ENCODE measurements at places on chromosomes 12 and 14. TPM values are rescaled to one million over a fixed set of nuclear protein-coding genes. Genes with fewer than 3 reads are reported as not detected.

TMEM253 gene
- total RNA-seq: not detected

LTB4R gene
- total RNA-seq: 0.98 TPM

NGB gene
- total RNA-seq: not detected

SRRM4 gene
- total RNA-seq: not detected

ABCD2 gene
- total RNA-seq: 0.08 TPM

VTI1B gene
- 72.1 TPM for total RNA-seq

HNF1A gene
- total RNA-seq: not detected

GPD1 gene
- total RNA-seq: 0.27 TPM

KCNA1 gene
- total RNA-seq: not detected

KITLG gene
- 12.5 TPM for total RNA-seq

SMOC1 gene
- total RNA-seq: 0.08 TPM

HOTAIR gene
- not detected for total RNA-seq

MMP19 gene
- not detected for total RNA-seq

LRTM2 gene
- not detected for total RNA-seq

OR6C1 gene
- total RNA-seq: not detected

BRMS1L gene
- 3.5 TPM for total RNA-seq

HAL gene
- not detected for total RNA-seq

CLEC6A gene
- total RNA-seq: 0.29 TPM

KLRC3 gene
- total RNA-seq: 1.7 TPM

RNASE3 gene
- total RNA-seq: not detected

LHX5 gene
- not detected for total RNA-seq

ACRBP gene
- total RNA-seq: 0.21 TPM

NRL gene
- total RNA-seq: 2.5 TPM

TNFAIP2 gene
- total RNA-seq: not detected

GALNT9 gene
- not detected for total RNA-seq

SLC25A21 gene
- 1.8 TPM for total RNA-seq

ADCY4 gene
- total RNA-seq: not detected

GIT2 gene
- total RNA-seq: 32.8 TPM

RPL10L gene
- total RNA-seq: not detected

KCNC2 gene
- total RNA-seq: not detected

SMCO3 gene
- 0.24 TPM for total RNA-seq

RNASE1 gene
- 0.21 TPM for total RNA-seq

TRIM9 gene
- total RNA-seq: 8.7 TPM

VPS37B gene
- total RNA-seq: 39.3 TPM

PTPN21 gene
- 2.4 TPM for total RNA-seq

C14orf39 gene
- total RNA-seq: not detected

MIPOL1 gene
- total RNA-seq: 3.7 TPM

BDKRB2 gene
- total RNA-seq: not detected

CREBL2 gene
- total RNA-seq: 71.3 TPM

SLCO1B1 gene
- not detected for total RNA-seq

RNASE13 gene
- not detected for total RNA-seq

TAS2R30 gene
- 0.75 TPM for total RNA-seq

ZNF891 gene
- 1.3 TPM for total RNA-seq

CDC42BPB gene
- total RNA-seq: 45.0 TPM

ESPL1 gene
- total RNA-seq: 9.2 TPM

CTDSP2 gene
- total RNA-seq: 27.8 TPM

ANKRD9 gene
- total RNA-seq: 47.9 TPM

PGF gene
- 22.0 TPM for total RNA-seq

RD3L gene
- total RNA-seq: not detected
